ENCODE measurements at places on chromosomes 16 and 17.
A peak's percentile ranks its signal among the peaks of the same experiment; 100 is the strongest.

DNA sequence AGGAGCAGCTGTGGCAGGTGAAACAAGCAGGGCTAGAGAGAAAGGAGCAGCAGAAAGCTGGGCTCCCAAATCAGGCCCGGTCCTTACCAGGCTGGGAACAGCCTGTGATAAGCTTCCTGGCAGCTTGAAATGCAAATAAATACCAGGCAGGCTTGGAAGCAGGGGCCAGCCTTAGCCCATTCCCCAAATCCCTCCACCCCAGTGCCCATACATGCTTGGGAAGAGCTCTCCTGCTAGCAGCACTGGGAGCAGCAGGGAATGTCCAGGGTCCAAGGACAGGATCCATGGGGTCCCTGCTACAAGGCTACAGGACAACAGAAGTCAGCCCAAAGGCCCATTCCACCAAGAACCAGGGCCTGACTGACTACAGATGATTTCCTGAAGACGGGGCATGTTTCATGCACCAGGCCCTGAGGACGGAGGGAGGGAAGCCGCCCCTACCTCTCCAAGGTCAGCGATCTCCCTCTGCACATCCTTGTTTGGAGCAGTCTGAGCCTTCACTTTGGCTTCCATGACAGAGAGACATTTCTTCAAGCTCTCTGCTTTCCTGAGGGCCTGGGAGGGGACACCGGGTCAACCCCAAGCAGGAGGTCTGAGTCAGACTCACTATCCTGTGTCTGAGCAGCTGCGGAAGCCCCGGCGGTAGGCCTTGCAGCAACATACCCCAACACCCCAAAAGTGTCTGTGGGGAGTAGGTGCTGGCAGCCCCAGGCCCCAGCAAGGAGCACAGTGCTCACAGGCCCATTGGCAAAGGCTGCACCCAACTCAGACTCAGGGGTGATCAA lies 2.6 kb upstream of the EXOSC6 start:
- DNase-seq, result peak; percentile 51

- no peak for DNase-seq
Observed at GRCh38 chr17:42779304-42779935, 990 bp upstream of the WNK4 start.

GRCh38 chr17:4939546-4939795 lies 375 bp downstream of the SLC25A11 start:
- DNase-seq, result no peak

DNA sequence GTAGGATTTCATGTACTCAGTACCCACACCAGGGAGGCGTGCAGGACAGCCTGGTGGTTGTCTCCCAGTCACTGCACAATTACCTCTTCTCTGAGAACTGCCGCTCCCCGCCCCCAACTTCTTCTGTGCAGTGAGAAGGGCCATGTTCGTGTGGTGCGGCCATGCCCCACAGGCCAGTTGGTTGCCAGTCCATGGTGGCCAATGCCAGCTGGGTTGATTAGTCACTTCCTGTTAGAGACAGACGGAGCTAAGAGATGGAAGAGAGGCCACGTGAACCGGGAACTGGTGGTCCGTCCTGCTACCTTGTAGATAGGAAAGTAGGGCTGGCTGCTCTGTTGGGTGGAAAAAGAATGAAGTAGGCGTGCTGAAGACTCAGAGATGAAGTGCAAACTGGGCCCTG lies 206.5 kb downstream of the ABCC12 start:
- DNase-seq, result no peak

GRCh38 chr16:49635591-49636581 lies 220.0 kb downstream of the ZNF423 start:
- DNase-seq, result no peak

DNA sequence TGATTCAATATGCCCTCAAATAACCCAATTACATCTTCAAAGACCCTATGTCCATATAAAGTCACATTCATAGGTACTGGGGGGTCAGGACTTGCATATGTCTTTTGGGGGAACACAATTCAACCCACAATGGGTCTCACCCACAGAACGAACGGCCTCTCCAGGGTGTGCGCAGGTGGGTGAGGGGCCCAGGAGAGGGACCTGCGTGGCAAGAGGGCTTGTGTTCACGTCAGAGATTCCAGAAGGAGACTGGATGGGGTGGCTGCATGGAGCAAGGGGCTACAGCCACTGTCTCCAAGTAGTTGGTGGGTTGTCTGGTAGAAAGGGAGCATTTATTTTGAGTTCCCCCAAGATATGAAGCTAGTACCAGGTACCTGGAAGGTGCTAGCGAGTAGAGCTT lies 212.2 kb downstream of the SEC14L1 start:
- DNase-seq, result no peak

GRCh38 chr16:66588981-66589713 lies 9.9 kb downstream of the CMTM2 start:
- peak; percentile 89 for DNase-seq

DNA sequence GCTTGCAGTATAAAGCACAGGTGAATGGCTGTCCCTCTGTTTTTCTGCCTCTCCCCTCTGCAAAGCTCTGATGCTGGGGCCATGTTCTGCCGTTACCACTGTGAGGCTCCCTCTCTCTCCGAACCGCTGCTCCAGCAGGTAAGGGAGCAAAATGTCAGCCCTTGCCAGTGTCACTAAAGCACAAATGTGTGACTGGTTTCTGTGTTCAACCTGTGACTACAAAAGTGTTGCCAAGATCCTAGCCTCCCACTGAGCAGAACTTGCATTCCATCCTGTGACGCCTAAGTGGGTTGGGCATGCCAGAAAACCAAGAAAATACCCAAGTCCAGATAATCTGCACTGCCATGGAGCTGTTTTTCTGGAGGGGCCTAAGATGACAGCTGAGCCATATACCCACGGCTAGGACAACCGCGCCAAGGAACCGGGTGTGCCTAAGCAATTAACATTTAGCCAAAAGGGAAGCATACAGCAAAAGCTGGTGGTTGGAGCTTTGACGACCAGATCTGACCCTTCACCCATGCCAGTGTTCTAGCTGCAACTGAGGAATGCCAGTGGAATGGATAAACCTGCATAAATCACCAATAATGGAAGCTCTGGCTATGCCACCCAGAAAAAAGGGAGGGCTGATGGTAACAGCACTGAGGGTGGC lies 35.0 kb downstream of the PSME3IP1 start:
- DNase-seq, result no peak

DNA sequence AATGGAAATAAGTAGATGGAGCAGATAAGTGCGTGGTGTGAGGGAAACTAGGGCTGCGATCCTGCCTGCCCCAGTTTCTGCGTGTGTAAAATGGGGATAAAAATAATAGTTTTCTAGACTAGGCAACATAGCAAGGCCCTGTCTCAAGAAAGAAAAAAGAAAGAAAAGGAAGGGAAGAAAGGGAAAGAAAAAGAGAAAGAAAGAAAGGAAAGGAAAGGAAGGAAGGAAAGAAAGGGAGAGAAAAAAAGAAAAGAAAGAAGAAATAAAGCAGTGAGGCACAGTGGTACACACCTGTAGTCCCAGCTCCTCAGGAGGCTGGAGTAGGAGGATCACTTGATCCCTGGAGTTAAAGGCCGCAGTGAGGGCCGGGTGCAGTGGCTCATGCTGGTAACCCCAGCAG lies 2.2 kb upstream of the PKMYT1 start:
- no peak for DNase-seq

GRCh38 chr16:53714205-53715022 lies 10.5 kb downstream of the FTO start:
- DNase-seq, result peak; percentile 29

- peak; percentile 72 for DNase-seq
Observed at GRCh38 chr16:56041556-56042140, 149.6 kb upstream of the GNAO1 start.

- no peak for DNase-seq
Observed at GRCh38 chr16:67071476-67072048, 38.2 kb upstream of the PHAF1 start.

DNA sequence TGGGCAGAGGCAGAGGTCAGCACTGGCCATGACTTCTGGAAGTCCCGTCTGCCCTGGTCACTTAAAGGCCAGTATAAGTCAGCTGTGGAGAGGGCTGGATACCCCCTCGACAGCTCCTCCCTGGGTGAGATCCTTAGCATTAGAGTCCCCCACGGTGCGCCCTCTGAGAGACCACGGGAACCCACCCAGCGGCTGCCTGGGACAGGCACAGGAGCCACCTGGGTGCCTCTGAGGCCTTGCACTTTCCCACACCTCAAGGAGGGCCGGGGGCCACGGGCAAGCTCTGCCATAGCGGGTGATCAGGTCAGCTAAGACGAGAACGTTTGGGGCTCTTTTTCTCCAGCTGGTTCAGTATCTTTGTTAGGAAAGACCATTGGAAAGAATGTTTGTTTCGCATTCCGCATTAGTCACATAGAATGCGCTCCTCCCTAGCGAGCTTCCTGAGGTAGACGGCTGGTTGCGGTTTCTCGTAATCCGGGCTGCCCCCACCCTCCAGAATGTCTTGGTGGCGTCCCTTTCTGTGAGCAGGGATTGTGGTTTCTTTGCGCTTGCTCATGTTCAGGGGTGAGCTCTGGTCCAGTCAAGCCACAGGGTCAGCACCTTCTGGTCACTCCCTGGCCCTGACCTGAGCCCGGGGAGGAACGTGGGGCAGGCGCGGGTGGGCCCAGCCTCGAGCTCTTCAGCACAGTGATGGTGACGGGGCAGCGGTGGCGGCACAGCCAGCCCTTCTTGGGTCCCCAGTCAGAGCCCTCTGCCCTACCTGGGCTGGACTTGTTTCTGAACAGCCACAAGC lies 25.2 kb downstream of the NME3 start:
- DNase-seq, result no peak

- DNase-seq, result no peak
Observed at GRCh38 chr16:64060631-64061030, 1061.2 kb downstream of the CDH11 start.

- no peak for DNase-seq
Observed at GRCh38 chr17:45042346-45043120, 8.9 kb downstream of the DCAKD start.

- no peak for DNase-seq
Observed at GRCh38 chr16:57801098-57801808, 1.0 kb downstream of the KIFC3 start.

- DNase-seq, result no peak
Observed at GRCh38 chr16:86287664-86288201, 222.6 kb upstream of the FOXF1 start.

GRCh38 chr16:72930396-72930795 lies 117.5 kb downstream of the ZFHX3 start:
- no peak for DNase-seq

DNA sequence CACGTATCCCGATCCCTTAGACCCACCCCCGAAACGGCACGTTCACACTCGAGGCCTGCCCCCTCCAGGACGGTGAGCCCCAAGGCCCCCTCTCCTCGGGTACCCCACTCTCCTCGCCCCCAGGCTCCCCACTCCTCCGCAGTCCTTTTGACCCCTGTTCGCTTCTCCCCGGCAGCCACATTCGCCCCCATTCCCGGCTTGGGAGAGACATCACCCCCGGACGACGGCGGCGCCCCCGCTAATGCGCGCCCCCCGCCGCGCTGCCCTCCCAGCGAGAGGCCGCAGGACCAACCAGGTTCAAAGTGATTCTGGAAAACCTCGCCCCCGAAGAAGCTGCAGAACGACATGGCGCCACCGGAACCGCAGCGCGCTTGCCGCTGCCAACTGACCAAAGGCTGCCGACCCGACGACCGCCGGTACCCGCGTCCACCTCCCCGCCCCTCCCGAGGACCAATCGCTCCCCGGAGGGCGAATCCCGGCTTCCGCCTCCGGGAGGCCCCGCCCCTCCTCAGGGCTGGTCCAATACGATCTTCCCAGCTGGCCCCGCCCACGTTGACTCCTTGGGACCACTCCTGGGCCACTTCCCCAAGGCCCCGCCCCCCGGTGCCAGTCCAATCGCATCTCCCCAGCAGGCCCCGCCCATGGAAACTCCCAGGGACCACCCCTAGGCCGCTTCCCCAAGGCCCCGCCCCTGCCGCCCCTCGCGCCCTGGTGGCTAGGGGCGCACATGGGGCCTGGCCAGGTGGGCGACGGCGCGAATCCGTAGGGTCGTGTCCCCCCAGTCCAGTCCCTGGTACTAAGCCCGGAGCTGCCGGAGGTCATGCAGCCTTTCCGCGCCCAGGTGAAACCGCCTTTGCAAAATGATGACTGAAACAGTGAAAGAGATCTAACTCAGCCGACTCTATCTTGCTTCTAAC lies at the start of gene MSRB1:
MSRB1 (minus strand) TSS at position 390 of the 917 bp plus-strand sequence; CDS start at position 347, 43 bp downstream.
- peak; percentile 100 for DNase-seq

DNA sequence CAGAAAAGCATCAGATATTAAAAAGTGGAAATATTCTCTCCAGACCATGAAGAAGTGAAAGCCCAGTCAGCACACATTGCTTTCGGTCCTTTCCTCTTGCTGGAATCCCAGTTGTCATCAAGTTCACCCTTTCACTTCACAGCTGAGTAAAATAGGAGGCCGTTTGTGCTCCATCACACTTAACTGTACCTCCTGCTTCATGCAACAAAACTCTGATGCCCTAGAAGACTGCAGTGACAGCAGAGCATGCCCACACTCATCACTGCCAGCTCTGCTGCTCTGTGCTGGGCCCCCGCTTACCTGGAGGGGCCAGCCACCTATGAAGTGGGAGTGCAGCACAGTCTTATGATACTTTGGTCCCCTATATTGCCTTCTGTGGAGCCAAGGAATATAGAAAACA lies 62.5 kb downstream of the N4BP1 start:
- DNase-seq, result no peak

DNA sequence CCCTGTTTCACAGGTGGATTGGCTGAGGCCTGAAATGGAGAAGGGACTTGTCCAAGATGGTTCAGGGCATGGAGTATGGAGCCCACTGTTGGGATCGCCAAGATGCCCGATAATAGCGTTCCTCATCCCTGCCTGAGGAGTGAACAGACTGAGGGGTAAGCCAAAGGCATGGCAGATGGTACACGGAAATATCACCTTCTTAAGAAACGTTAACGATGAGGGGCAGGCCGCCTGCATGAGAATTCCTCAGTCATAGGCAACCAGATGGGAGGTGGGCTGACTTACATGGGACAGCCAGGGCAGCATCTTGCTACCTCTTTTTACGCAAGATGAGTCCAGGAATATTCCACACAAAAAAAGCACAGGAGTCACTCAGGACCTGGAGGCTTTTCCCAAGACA lies 188.1 kb downstream of the CCDC182 start:
- no peak for DNase-seq

DNA sequence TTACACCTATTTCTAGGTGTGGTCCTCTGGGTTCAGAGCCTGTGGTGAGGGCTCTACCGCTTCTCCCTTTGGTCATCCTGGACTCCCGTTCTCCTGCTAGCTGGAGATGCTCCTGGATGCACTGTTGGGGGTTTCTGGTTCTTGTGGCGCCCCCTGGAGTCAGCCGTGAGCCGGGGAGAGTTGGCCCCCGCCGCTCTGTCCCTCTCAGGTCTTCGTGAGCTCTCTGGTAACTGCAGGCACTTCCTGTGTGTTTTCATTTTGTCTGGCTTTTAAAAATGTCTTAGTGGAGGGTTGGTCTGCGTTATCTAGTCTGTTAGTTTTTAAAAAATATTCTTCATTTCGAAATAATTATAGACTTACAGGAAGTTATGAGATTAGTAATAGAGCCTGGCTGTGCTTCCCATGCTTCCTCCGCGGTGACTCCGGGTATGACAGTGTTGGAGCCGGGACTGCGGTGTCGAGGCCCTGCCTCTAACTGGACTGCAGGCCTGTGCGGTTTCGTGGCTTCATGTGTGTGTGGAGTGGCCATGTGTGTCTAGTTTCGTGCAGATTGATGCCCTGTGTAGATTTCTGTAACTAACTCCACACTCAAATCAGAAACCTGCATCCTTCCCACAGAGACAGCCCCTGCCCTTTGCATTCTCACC lies 78.0 kb upstream of the ZNF750 start:
- peak; percentile 69 for DNase-seq

Measured in activated CD4-positive, alpha-beta T cell treated with anti-CD3 and anti-CD28 coated beads, Interleukin-2, amount 10 ng/mL, durations not matched to agents 24 days and 14 days (primary cell).